ENCODE measurements at places on chromosomes 2 and 18.

GRCh38 chr2:63035169-63035568 is 15.5 kb upstream of the OTX1 start:
- no peak for DNase-seq

- no peak for DNase-seq
Measured at GRCh38 chr2:172427990-172428831, 825 bp downstream of the ITGA6 start.

- no peak for DNase-seq
Measured at GRCh38 chr2:56314796-56315195, 131.0 kb downstream of the CCDC85A start.

GRCh38 chr18:42736074-42736473 is 379.4 kb downstream of the RIT2 start:
- DNase-seq, result no peak

GRCh38 chr2:36696533-36696932 is at the start of gene VIT:
VIT (plus strand) TSS chr2:36696707; CDS start chr2:36716371, 19,664 bp downstream.
- DNase-seq, result no peak

DNA sequence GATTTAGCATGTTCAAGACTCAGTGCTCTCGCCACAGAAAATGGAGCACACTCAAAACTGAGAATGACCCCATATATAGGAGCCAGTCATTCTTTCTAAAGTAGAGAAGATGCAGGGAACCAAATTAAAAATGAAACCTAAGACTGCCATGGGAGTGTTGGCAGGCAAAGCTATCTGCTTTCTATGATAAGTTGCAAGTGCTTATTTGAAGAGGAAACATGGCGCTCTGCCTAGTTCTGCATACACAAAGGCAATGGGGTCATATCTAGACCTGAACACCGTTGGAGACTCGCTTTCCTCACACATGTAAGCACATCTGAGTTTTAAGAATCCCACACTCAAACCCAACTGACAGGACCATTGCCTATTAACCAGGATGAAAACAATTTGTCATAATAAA is 292.5 kb downstream of the ALK start:
- no peak for DNase-seq

- no peak for DNase-seq
Measured at GRCh38 chr2:32482471-32482870, 125.6 kb downstream of the BIRC6 start.

- no peak for DNase-seq
Measured at GRCh38 chr18:22828171-22828570, 105.0 kb upstream of the RBBP8 start.

DNA sequence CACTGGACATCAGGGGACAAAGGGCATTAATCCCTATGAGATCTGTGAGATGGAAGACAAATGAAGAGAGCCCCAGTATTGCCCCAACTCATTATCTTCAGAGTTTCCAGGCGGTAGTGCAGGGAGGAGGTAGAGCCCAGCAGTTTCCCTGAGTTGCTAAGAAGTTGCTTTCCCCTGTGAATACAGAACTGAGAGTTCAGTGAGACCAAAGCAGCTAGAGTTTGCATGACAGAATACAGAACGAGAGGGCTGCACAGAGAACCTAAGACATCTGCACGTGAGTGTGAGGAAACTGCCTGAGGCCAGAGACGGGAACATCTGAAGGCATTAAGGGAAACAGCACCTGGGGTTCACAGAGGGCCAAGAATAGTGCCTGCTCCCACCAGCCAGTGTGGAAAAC is 18.1 kb upstream of the PGAP1 start:
- no peak for DNase-seq
